HuH-7 (cell line): ENCODE measurements at places on chromosomes 16 and 17.

DNA sequence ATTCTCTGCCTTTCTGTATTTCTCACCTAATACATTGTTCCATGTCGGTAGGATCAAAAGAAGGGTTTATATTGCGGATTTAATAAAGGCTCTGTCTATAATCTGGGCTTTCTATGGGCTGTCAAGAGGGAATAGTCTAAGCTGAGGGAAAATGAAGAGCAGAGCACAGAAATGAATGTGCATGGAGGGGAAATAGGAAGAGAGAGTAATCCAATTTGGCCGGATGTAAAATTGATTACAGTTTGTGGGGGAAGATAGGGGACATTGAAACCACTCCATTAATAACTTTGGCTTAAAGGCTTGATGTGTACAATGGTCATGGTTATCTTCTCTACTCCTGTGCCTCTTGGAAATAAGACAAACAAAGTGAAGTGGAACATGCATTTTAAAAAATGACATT, 334.2 kb upstream of the CDH8 start:
- DNase-seq, result no peak

DNA sequence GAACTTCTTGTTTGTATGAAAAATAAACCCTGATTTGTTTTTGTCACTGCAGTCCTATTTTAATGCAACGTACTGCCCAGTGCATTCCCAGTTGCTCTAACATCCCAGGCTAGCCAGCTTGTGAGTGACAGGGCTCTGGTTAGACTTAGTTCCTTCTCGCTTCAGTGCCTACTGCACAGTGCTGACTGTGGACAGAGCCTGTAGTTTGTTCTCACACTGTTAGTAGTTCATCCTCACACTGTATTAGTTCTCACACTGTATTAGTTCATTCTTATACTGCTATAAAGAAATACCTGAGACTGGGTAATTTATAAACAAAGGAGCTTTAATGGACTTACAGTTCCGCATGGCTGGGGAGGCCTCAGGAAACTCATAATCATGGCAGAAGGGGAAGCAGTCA, 116.6 kb upstream of the SALL1 start:
- DNase-seq, result no peak

GRCh38 chr17:82753201-82753464, 1.3 kb downstream of the TBCD start:
- DNase-seq, result no peak

- peak; percentile 92 for DNase-seq
Measured at GRCh38 chr17:80035937-80036714, at the start of gene CCDC40. TSS of gene CCDC40 (plus strand) at chr17:80036642. CDS start at chr17:80036663, 21 bp downstream.

- DNase-seq, result no peak
Measured at GRCh38 chr16:12800817-12801216, 2.9 kb downstream of the CPPED1 start.

DNA sequence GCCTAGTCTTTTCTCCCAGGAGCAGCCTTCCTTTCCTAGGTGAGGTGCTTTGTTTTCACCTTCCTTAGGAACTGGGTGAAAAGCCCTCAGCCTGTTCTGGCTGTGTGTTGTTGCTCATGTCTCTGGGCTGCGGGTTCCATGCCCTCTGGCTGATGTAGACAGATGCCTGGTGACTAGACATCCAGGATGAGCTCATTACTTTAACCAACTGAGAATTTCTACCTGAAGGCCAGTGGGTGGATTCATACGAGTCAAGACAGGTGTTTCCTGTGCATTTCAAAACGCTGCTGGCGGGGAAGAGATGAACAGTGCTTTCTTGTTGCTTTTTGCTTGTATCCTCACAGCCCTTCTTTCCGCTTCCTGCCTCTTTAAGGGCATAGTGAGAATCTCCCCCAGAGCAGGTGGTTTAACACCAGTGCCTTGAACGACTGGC, 22.3 kb downstream of the SAP30BP start:
- DNase-seq, result no peak

GRCh38 chr16:50711862-50712559, 18.6 kb downstream of the NOD2 start:
- DNase-seq, result no peak

GRCh38 chr17:78343187-78343542, 16.7 kb downstream of the SOCS3 start:
- DNase-seq, result no peak

DNA sequence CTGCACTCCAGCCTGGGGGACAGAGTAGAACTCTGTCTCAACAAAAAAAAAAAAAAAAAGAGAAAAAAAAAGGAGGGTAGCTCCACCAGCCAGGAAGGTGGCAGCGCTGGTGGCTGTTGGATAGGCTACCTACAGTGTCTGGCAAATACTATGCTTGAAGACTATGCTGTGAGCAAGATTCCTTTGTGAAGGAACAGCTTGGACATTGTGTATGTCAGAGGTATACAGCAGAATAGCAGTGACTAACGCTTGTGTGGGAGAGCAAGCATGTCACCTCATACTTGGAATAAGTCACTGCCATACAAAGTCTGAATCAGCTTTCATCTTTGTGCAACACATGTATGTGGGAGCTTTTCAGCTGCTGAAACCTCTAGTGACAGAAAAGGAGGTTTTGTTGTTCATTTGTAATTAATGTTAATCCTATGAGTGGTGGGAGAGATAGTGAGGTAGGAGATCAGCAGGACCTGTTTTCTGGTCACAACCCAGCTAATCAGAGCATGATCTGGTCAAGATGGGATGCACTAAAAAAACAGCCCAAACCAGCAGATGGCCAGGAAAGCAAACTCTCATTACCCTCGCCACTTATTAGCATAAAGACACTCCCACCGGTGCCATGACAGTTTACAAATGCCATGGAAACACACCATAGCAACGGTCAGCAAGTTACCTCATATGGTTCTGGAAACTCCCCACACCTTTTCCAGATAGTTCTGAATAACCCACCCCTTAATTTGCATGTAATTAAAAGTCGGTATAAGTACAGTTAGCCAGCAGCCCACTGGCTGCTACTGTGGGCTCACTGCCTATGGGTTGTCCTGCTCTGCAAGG, 6.8 kb upstream of the ITGAD start:
- no peak for DNase-seq

DNA sequence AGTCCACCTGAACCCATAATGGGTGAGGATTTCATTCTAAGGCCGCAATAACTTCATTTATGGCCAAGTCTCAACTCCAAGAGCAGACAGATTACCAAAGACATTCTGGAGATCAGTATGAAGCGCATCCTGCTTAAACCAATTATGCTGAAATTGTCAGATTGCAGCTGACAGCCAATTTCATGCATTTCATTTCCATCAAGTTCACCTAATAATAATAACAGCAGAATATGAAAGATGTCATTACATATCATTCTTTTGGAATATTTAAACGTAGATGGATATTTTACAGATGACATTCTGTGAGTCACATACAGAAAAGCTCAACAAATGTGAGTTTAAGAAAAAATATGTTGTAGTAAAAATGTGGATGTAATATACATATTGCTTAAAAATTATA, 54.9 kb upstream of the NACA2 start:
- DNase-seq, result no peak

DNA sequence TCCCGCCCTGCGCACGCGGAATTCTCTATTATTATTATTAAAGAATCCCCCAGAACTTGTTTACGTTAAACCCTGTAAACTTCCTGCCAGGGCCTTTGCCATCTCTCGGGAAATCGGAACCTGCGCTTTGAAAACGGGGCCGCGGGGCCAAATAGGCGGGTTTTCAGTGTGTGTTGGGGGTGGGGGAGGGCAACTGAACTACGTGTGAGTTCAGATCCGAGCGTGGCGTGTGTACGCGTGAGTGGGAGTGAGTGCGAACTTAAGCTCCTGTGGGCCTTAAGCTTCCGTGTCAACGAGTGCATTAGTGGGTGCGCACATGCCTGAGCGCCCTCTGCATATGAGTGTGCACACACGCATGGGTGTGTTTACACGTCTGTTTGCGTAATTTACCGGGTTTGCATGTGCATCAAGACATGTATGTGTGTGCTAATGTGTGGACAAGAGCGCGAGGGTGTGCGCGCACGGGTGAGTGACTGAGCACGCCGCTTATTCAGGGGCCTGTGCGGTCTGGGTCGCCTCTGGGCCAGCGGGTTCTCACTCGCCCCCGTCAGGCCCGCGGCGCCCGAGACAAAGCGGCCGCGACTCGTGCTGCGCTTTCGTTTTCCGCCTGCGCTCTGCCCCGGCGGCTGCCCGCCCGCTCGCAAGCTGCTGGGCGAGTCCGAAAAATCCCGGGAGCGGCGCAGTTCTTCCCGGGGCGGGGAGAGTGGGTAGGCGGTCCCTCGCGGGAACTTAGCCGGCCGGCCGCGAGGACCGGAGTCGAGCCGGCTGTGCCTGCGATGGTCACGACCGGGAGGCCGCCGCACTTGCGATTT, 1.2 kb upstream of the FOXF1 start:
- DNase-seq, result peak; percentile 69

- no peak for DNase-seq
Measured at GRCh38 chr17:60087882-60088669, 9.4 kb upstream of the HEATR6 start.

DNA sequence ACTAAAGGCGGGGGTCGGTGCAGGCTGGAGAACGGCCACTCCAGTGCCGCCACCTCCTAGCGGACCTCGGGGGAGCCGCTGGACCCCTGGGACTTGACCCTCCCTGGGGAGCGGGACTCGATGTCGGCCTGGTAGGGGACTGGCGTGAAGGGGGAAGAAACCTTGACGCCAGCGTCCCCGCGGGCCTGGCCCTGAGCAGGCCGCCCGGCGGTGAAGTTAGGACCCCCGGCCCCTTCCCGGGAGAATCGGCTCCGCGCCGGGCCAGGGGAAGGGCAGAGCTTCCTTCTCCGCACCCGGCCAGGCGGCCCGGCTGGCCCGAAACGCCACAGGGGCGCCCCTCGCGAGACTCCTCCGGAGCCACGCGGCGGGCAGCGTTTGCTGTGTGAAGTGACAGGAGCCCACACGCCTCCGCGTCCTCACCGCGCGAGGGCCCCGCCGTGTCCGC, 389 bp downstream of the DUS1L start:
- no peak for DNase-seq

GRCh38 chr16:14378689-14379467, 251.2 kb downstream of the PARN start:
- no peak for DNase-seq

DNA sequence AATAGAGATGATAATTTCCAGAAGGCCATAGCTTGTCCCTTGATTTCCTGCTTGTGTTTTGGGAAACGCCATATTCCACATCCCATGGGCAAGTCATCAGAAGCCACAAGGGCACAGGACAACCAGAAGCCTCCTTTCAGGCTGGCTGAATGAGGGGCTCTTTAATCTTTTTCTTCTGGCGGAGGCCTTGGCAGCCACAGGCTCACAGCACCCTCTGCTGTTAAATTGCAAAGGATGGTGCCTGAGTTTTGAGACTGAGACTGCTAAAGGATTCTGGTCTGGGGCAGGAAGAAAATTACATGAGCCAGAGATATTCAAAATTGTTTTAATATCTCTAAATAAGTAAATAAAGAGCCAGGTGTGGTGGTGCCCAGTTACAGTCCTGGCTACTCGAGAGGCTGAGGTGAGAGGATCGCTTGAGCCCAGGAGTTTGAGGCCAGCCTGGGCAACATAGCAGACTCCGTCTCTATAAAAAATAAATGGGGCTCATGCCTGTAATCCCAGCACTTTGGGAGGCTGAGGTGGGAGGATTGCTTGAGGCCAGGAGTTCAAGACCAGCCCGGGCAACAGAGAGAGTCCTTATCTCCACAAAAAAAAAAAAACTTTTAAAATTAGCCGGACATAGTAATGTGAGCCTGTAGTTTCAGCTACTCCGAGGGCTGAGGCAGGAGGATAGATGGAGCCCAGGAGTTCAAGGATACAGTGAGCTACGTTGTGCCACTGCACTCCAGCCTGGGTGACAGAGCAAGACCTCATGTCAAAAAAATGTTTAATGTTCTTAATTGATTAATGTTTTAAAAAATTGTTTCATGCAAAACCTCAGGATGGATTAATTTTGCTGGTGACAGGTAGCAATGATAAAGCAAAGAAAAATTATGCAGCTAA, 26.3 kb downstream of the AARSD1 start:
- peak; percentile 67 for DNase-seq

DNA sequence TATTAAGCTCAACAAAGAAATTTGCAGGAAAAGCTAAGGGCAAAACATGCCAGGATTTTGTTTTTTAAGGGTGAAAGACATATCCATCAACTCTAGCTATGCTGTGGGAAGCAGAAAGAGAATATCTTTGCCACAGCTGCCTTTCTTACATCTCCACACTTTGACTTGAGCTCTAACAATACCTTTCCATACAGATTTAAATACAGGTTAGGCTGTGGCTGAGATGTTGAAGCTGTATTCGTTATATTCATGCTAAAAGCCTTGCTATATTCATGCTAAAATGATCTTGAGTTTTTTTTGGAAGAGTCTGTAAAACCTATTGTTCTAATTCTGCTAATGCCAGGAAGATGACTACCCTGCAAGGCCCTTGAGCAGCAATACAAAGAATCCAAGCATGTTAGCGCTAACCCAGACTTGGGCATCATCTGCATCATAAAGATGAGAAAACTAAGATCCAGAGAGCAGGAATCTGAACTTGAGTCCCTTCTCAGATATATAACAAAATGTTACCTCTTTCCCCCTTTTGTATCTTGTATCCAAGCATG, 204.8 kb upstream of the C17orf78 start:
- DNase-seq, result no peak

- no peak for DNase-seq
Measured at GRCh38 chr16:28062847-28063521, 530 bp downstream of the GSG1L start.

DNA sequence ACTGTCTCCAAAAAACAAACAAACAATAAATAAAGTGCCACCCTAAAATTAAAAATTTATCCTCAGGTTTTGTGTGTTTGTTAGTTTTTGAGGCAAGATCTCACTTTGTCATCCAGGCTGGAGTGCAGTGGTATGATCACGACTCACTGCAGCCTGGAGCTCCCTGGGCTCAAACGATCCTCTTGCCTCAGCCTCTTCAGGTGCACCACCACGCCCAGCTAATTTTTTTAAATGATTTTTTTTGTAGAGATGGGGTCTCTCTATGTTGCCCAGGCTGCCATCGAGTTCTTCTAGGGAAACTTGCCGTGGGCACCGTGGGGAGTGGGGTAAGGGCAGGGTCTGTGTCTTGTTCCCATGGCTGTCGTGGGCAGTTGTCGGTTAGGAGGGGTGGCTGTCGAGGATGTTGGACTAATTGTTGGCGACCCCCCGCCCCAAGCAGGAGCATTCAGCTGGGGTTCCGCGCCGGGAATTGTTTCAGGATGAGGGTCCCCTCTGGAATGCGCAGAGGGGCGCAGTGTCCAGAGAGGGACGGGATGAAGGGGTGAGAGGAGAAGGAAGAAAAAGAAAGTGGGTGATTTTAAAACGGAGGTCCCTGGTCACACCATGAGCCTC, 1.1 kb upstream of the RNF213 start:
- DNase-seq, result no peak

GRCh38 chr16:72367851-72368250, 195.9 kb upstream of the PMFBP1 start:
- DNase-seq, result no peak
